ENCODE measurements at places on chromosomes 1 and 21.

DNA sequence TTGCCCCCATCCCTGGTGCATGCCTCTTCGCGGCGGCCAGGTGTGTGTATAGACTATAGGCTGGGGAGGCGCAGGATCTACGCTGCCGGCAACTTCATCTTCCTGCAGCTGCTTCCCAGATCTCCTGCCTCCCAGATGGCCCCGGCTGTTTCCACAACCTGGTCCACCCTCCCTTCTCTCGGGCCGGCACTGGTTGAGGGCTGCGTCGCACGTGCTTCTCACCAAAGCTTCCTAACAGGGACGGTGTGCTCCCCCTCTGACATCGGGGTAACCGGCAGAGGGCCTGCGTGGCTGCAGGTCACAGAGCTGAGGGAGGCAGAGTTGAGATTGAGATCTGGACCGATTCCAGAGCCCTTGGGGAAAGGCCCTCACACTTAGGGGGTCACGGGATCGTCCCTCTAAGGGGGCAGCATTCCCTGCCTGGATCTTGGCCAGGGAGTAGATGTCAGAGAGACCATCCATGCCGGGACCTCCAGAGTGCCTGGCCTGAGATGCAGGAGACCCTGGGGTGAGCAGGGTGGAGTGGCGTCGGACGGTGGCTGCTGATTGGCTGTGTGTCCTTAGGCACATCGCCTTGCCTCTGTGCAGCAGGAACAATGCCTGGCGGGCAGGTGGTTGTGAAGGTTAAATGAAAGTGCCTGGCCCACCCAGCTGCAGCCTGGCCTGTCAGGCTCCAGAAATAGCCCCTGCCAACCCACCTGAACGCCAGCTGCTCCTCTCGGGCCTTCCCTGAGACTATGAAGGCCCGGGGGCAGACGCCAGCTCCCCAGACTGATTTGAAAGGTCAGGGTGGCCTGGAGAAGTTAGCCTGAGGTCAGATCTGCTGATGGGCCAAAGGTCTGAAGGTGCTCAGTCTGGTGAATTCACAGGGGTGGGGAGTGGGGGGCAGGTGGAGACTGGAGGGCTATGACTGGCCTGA is 6.1 kb upstream of the MASP2 start:
- DNase-seq = no peak

- DNase-seq = no peak
Observed at GRCh38 chr1:147516157-147516917, 25.0 kb upstream of the BCL9 start.

GRCh38 chr1:168227620-168228019 is 1.8 kb downstream of the SFT2D2 start:
- DNase-seq = no peak

DNA sequence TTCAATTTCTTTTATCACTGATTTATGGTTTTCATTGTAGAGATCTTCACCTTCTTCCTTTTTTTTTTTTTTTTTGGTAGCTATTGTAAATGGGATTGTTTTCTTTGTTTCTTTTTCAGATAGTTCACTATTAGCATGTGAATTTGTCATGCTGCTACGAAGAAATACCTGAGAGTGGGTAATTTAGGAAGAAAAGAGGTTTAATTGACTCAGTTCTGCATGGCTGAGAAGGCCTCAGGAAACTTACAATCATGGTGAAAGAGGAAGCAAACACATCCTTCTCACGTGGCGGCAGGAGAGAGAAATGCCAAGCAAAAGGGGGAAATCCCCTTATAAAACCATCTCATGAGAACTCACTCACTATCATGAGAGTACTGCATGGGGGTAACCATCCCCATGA is 66.4 kb downstream of the DAB1 start:
- DNase-seq = no peak

DNA sequence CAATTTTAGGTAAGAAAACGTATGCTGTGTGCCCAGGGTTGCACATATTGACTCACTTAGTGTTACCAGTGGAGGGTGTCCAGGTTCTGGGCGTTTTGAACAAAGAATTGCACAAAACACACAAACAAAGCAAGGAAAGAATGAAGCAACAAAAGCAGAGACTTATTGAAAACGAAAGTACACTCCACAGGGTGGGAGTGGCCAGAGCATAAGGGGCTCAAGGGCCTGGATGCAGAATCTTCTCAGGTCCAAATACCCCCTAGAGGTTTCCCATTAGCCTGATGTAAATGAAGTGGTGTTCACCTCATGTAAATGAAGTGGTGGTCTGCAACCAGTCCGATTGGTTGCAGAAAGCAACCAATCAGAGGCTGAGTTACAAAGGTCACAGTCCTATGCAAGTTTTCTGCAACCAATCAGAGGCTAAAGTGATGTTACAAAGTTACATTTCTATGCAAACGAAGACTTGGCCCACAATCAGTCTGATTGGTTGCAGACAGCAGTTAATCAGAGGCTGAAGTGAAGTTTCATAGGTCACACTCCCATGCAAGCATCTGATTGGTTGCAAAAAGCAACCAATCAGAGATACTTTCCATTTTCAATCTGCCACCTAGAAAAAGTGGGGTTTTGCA is 228.3 kb downstream of the ST6GALNAC3 start:
- DNase-seq = no peak

DNA sequence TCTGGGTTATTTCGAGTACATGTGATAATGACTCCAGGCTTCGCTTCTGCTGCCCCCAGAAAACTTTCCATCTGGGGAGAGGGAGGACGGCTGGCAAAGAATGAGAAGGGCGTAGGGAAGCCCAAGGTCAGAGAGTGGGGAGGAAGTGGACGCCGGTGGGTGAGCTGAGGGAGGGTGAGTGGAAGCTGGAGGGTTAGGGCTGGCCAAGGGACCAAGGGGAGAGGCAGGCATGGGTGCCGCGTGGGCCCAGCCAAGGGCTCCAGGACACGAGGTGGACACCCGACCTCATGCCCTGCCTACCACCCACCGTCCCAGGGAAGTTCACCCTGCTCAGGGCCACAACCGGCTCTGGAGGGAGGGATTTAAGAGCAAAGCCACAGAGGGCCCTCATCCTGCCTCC is 75.8 kb downstream of the CASZ1 start:
- DNase-seq = no peak

DNA sequence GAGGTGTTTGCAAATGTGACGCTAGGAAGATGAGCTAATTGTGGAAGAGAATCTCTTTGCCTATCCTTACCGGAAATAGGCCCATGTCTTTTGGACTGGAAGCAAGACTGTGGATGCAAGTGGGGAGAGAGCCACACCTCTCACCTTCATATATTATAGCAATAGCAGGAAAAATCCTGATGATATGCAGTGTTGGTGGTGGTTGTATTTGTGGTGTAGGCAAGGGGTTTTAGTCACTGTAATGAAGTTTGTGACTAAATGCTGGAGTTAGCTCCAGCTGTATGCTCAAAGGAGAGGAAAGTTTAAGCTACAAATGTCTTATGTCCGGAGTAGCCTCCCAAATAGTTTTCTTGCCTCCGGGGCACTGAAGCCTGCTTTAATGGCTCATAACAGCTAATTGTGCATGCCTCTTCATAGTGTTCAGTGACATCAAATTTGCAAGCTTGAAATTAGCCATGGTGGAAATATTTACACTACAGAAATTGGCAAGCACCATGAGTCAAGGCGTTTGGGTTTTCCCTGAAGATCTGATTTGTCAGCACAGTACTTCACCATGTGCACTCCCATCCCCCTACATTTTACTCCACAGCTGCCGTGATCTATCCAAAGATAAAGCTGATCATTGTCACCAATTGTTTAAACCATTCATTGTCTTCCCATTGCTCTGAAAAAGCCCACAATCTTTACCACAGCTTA is 102.6 kb upstream of the ZNF644 start:
- DNase-seq = no peak

- DNase-seq = no peak
Observed at GRCh38 chr1:175715742-175716141, 27.7 kb downstream of the TNR start.

- DNase-seq = no peak
Observed at GRCh38 chr21:35357041-35357780, 308.1 kb upstream of the RUNX1 start.

GRCh38 chr1:46527474-46528296 is 23.8 kb downstream of the KNCN start:
- no peak for DNase-seq

- no peak for DNase-seq
Observed at GRCh38 chr1:58887059-58887458, 103.2 kb upstream of the JUN start.

- no peak for DNase-seq
Observed at GRCh38 chr21:28704746-28705145, 287.9 kb downstream of the LTN1 start.

GRCh38 chr1:100896481-100896982 is 642 bp downstream of the SLC30A7 start:
- no peak for DNase-seq

DNA sequence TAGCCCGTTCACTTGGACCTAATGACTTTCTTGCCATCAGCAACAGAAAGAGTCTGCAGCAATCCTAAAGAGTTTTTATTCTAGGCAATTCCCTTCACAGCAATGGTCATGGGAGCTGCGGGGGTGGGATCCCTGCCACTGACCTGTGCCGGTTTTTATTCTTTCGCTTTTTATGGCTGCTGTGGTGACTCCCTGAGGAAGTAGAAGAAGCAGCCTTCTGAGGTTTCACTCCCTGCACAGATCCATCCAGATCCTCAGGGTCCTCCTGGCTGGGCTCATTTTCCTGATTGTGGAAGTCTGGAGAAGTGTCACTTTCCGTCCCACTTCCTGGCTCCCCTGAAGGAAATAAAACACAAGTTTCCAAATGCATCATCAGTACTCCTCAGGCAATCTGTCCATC is 12.9 kb downstream of the MEAF6 start:
- DNase-seq = no peak

DNA sequence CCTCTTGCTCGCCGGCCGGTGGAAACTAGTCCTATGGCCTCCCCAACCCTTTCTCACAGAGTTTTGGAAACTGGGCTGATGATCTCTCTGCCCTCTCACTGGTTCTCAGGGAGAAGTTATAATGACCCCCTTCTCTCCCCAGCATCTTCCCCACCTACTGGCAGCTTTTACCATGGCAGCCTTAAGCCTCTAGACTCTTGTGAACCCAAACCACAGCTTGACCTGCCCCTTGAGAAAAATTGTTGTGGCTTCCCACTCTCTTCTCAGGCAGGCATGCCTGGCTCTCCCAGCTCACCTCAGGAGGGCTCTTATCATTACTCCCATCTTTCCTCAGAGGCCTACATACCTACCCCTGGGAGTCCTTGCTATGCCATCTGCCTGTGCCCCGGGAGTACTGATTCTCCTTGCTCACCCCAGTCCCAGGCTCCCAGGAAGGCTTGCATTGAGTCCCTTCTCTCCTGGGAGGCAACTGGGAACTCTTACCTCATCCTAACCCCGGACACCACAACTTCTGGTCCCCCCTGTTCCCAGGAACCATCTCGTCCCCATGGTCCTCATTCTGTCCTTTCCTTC is 1.6 kb downstream of the NSUN4 start:
- DNase-seq = no peak

DNA sequence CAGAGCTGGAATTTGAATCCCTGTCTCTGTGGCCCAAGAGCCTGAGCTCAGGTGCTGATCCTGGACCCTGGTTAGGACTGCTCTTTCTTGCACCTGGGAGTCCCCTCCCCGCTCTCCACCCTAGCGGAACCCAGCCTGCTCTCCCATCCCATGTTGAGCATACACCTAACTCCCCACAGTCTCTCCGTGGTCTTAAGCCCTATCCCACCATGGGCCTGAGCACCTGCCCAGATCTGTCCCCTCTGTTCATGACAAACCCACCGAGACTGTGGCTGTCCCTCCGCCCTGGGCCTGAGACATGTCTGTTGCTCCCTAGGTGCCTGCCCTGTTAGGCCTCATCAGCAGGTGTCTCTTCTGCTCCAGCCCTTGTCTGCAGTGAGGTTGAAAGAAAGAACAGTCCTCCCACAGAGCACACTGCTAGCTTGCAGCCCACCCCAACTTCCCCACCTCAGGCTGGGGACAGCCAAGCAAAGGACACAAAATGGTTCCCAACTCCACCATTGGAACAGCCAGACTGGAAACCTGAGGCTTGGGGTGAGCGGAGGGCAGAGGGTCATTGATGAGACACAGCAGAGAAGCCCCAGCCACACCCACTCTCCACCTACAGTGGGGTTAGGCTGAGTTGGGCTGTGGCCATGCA is 118.5 kb downstream of the MATN1 start:
- no peak for DNase-seq

GRCh38 chr1:10589074-10589473 is 114.3 kb downstream of the PEX14 start:
- no peak for DNase-seq

GRCh38 chr1:158043232-158043631 is 49.8 kb downstream of the KIRREL1 start:
- no peak for DNase-seq

DNA sequence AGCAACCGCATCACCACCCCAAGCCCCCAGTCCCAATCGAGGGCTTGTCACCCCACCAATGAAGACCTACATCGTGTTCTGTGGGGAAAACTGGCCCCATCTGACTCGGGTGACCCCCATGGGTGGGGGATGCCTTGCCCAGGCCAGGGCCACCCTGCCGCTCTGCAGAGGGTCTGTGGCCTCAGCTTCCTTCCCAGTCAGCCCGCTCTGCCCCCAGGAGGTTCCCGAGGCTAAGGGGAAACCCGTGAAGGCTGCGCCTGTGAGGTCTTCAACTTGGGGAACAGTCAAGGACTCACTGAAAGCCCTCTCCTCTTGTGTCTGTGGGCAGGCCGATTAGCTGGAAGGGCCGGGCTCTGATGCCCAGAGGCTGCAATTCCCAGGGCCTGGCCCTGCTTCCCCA is 2.0 kb downstream of the SRARP start:
- no peak for DNase-seq

DNA sequence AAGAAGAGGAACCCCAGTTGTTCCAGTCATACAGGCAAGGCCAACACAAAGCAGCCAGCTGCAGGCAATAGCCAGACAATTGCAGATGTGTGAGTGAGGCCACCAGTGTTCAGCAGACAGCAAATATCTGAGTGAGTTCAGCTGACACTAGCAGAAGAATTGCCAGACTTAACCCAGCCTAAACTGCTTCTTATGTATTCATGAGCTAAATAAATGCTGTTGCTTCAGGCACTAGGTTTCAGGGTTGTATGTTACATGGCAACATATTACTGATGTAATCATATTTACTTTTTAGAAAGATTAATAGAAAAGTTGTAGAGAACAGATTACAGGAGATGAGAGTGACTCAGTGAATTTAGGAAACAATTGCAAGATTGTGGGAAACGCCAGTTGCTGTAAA is 129.8 kb upstream of the CHODL start:
- DNase-seq = no peak

DNA sequence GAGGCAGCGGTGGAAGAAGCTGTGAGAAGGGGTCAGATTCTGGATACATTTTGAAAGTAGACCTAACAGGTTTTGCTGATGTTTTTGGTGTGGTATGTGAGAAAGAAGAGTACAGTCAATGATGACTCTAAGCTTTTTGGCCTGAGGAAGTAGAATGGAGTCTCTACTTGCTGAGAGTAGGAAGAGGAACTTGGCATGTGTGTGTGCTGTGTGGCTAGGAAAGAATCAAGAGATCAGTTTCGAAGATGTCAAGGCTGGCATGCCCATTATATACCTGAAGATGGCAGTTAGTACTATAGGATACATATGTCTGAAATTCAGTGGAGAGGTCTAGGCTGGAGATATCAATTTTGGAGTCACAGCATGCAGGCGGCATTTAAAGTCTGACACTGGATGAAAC is 64.4 kb downstream of the MAB21L3 start:
- DNase-seq = no peak

Data from NCI-H187 treated with DMSO at 0.1 percent for 48 hours (cell line).